ENCODE measurements at places on chromosomes 7 and 10.

DNA sequence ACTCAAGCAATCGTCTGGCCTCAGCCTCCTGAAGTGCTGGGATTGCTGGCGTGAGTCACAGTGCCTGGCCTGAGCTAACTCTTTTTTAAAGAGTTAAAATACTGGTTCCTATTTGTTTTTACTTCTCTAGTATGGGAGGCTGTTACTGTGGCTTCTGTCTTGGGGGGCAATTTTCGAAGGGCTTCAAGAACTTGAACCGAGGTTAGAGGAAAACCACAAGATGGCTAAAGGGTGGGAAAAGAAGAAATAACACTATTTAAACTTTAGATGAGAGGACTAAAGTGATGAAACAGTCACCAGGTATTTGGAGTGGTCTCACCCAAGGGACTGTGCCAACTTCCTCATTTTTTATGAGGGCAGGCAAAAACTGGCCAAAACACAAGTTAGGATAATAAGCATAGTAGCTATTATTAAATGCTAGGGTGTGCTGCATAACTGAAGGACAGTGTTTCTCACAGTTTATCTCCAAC lies 17.8 kb downstream of the MET start:
- DNase-seq: no peak

GRCh38 chr10:76453997-76454396 lies 1022.6 kb downstream of the LRMDA start:
- no peak for DNase-seq

GRCh38 chr10:110265573-110266193 lies 39.0 kb downstream of the SMNDC1 start:
- DNase-seq: no peak

- DNase-seq: no peak
Measured at GRCh38 chr7:47453093-47454061, 128.5 kb downstream of the TNS3 start.

- DNase-seq: no peak
Measured at GRCh38 chr10:58086144-58086762, 181.4 kb downstream of the IPMK start.

GRCh38 chr10:88110355-88110754 lies 246.9 kb downstream of the PTEN start:
- DNase-seq: no peak

GRCh38 chr7:34337163-34337562 lies 320.9 kb upstream of the NPSR1 start:
- DNase-seq: no peak

GRCh38 chr10:114167985-114168384 lies 6.0 kb downstream of the CCDC186 start:
- no peak for DNase-seq

- DNase-seq: no peak
Measured at GRCh38 chr10:84549368-84550165, 221.2 kb downstream of the CCSER2 start.

DNA sequence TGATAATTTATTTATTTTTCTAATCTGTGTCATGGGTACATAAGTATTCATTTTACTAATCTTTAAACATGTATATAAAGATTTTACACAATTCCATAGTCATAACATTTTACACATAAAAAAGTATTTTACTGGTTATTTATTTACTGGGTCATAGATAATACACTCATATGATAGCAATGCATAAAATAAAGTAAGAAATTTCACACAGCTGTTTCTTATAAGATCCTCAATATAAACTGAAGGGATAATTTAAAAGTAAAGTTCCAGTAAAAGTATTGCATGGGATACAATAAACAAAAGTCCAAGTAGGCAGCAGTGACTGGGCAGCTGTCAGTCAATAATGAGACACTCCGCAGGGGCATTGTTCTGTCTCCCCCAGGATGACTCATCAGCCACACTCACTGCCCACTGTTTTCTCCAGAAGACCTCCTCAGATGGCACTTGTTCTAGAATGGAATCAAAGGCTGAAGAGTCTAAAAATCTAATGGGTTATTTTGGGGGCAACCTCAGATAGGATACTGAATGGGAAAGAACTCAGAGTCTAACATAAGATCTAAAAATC lies 32.7 kb downstream of the DPY19L1 start:
- DNase-seq: no peak

DNA sequence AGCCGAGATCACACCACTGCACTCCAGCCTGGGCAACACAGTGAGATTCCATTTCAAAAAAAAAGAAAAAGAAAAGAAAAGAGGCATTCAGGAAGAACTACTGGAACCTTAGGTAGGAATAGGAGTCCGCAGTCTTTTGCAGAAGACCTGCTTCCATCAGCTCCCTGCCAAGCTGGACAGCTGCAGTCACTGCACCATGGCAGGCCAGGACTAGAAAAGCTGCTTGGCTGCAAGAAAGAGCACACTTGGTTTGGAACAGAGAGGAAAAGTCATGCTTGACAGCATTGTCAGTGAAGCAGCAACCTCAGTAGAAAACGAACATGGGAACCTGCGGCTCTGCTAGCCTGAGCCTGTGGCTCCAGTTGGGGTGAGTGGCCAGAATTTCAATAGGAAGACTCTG lies 104.3 kb downstream of the MARCHF5 start:
- DNase-seq: no peak

GRCh38 chr10:32245760-32246159 lies 101.2 kb downstream of the EPC1 start:
- DNase-seq: no peak

GRCh38 chr10:11647676-11648075 lies 36.2 kb upstream of the USP6NL start:
- DNase-seq: no peak

DNA sequence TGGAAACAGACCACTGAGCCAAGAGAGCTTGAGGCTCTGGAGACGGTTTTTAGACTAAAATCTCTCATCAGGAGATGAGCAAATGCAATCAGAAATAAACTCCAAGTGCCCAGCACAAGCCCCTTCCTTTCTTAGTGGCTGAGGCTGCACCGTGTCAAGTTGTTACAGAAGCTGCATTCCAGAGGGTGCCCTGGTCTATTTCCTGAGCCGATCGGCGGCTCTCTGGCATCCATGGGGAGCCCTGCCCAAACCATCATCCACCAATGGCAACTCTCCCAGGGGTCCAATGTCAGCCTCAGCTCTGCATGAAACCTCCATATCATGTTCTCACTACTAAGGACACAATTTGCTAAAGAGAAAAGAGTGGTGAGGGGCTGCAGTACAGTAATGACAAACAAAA lies 89.6 kb downstream of the SVIL start:
- no peak for DNase-seq

DNA sequence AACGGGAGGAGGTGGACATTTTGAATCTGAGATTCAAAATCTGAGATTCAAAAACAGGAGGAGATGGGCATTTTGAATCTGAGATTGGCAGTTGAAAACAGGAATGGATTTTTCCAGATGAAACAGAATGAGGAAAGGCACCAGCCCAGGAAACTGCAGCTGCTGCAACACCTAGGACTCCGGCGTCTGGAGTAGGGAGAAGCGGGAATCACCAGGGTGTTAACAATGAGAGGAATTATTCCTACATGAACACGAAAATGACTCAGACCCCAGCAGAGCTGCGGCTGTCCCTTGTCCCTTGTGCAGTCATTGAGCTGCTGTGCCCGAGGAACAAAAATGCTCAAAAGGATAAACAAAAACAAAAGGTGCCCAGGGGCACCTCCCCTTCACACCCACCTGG lies 59.9 kb upstream of the KAT6B start:
- DNase-seq: no peak

- DNase-seq: no peak
Measured at GRCh38 chr10:116961406-116962251, 43.4 kb downstream of the SHTN1 start.

DNA sequence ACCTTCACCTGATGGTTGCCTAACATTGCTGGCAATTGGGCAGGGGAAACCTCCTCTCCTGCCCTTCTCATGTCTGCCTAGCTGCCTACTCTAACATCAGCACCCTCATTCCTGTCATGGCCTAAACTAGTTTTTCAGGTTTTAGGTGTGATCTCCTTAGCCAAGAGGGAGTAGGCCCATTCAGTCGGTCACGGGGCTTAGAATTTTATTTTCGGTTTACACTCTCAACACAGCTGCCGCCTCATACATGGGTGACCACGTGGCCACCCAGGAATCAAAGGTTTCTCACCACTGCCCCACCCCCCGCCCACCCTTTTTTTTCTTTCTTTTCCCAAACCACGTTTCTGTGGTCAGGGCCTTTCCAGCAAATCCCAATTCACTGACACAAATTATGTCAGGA lies 97.2 kb downstream of the RALA start:
- DNase-seq: no peak

DNA sequence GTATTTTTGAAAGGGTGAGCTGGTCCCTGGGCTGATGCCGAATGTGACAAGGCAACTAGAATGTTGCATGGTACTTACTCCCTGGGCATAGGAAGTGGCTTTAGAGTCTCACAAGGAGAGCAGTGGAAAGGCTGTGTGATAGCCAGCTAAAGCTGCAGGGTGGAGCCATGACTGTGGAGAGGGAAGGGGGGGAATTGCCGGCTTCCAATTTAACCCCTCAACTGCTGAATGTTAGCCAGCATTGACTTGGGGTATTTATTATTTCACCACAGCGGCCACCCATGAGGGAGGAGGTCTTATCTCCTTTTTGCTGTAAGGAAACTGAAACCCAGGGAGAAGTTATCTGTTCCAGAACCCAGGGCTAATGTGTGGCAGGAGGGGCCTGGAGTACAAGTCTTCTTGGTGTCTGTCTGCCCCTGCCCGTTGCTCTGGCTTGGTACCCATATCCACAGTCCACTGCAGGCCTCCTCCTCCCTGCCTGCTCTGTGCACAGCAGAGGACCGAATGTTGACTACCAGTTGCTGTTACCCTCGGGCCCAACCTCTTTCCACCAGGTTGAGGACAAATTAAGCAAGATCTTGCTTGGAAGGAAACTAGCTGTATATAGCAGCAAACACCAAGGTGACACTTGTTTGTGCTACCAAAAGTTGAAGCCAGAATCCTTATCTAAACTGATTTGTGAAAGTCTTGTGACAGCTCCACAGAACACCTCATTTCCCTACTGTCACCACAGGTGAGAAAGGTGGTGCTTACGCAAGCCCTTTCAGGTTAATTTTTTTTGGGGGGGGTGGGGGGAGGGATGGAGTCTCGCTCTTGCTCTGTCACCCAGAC lies 37.6 kb downstream of the WBP1L start:
- DNase-seq: no peak

DNA sequence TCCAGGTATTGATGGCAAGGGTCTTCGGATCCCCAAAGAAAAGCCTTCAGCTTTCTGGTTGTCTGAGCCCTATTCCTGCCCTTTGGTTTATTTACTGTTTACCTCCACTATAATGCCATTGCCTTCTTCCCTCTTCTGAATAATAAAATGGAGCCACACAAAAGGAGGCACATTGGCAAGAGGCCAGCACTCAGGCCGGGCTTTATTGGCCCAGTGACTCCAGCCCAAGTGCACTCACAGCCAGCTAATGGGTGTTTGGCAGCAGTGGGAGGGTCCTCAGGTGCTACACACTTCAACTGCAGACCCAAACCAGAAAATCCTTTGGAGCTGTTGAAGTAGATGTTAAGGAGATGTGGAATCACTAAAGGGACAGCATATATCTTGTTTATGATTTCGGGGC lies 336.0 kb downstream of the PLXNA4 start:
- no peak for DNase-seq

Data from stimulated activated CD8-positive, alpha-beta memory T cell treated with anti-CD3 and anti-CD28 coated beads, Interleukin-4, amount 100 ng/mL, for 48 hours (primary cell).